ENCODE measurements at places on chromosomes 7 and 10.

GRCh38 chr7:129650056-129650758 is 38.7 kb downstream of the NRF1 start:
- no peak for DNase-seq

DNA sequence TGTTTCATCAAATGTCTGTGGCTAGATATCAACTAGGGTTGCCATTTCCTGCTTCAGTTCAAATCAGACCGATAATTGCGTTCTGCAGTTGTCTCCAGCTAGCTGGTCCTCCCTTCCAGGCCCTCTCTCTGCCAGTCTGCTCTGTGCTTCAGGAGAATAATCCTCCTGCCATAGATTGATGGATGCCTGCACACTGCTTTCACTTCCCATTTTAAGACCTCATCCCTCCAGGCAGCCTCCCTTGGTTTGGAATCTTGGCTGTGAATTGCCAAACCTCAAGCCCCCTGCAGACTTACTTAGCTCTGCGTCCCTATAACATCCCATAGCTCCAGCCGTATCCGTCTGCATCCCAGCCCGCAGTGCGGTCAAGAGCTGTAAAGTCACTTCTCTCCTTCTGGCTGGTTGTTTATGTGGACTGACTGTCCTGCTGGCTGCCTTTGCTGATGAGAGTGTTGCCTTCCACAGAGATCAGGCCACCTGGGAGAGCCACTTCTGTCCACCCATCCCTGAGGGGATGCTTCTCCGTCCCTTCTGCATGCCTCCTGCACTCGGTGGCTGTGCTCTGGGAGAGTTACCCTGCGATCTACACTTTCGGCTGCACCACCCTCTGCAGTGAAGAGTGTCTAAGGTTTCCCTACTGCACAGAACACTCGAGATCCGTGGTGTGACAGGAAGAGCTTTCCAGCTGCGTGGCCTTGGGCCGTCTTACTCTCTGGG is 22.4 kb upstream of the KLF6 start:
- DNase-seq = peak; percentile 59

GRCh38 chr7:75920431-75921161 is 5.6 kb downstream of the POR start:
- DNase-seq = no peak

DNA sequence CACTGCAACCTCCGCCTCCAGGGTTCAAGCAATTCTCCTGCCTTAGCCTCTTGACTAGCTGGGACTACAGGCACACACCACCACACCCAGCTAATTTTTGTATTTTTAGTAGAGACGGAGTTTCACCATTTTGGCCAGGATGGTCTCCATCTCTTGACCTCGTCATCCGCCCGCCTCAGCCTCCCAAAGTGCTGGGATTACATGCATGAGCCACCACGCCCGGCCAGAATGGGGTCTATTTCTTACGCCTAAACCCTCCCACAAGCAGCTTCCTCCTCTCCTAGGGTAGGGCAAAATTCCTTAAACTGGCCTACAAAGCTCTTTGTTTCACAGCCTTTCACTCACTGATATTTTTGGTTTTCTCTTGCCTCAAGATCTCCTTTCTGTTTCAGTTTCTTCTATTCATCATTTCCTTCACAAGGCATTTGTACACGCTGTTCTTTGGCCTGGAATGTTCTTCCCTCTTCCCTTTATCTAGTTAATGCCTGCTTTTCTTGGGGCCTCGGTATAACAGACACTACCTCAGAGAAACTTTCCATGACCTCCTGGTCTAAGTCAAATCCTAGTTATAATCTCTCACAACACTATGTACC is 6.7 kb downstream of the CPEB3 start:
- DNase-seq = no peak

DNA sequence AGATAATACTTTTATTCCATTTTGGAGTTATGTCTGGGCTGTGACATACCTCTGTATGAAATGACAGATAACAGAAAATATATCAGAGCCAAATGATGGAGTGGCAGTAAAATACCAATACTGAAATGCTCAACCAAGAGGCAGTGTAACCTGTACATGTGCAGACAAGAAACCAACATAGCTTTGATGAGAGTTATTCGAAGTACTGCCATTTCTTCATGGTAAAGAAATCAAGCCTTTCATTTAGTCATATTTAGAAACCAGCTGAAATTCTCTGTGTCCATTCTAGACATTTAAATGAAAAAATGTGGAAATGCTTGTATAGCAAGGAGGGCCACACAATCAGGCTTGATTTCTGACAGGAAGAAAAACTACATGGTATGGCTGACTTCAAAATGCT is 127.1 kb upstream of the PTPRZ1 start:
- DNase-seq = no peak

- DNase-seq = no peak
Measured at GRCh38 chr10:83522881-83523386, 616.4 kb upstream of the GHITM start.

- DNase-seq = no peak
Measured at GRCh38 chr10:102679596-102679995, 34.6 kb downstream of the ARL3 start.

GRCh38 chr10:96838529-96838928 is 6.4 kb downstream of the LCOR start:
- no peak for DNase-seq

DNA sequence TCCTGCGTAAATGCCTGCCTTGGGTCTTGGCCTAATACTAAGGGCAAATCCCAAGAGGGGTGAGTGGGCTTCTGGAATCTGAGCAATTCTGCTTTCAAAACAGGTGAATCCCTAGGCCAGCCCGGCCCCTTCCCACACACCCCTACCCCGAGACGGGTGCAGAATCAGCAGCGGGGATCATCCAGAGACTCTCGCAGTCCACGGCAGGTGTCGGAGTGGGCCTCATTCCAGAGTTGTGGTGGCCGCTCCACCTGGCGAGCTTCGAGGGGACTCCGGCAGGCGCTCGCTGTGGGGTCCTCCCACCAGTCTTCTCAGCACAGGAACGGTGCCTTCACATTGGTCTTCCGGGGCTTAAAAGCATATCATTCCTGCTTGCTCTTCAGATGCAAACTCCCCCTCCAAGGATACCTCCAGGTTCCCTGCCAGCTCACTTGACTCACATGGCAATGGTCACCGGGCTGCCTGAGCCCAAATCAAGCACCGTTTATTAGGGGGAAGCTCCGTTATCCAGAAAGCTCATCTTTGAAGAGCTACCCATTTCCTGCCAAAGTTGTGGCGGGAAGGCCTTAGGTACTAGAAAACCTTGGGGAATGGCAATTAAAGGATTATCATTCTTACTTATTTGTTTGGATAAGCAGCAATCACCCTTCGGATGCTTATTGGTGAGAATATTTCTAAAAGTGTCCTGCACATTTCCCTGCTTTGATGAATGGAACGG is 67.6 kb downstream of the PRKAG2 start:
- DNase-seq = no peak

- no peak for DNase-seq
Measured at GRCh38 chr7:70582927-70583895, 548.7 kb upstream of the GALNT17 start.

DNA sequence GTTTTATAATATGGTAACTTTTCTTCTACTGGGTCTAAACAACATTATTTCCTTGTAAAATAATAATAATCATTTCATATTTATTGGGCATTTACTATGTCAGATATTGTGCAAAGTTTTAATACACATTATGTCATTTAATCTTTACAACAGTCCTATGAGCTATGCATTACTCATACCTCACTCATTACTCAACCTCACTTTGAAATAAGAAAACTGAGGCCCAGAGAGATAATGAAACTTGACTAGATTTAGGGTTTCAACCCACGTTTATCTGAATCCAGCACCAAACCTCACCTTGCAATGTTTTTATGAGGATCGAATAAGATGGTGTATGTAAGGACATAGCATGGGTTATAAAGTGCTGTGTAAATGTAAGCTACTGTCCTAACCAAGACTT is 153.2 kb upstream of the SLC13A1 start:
- no peak for DNase-seq

DNA sequence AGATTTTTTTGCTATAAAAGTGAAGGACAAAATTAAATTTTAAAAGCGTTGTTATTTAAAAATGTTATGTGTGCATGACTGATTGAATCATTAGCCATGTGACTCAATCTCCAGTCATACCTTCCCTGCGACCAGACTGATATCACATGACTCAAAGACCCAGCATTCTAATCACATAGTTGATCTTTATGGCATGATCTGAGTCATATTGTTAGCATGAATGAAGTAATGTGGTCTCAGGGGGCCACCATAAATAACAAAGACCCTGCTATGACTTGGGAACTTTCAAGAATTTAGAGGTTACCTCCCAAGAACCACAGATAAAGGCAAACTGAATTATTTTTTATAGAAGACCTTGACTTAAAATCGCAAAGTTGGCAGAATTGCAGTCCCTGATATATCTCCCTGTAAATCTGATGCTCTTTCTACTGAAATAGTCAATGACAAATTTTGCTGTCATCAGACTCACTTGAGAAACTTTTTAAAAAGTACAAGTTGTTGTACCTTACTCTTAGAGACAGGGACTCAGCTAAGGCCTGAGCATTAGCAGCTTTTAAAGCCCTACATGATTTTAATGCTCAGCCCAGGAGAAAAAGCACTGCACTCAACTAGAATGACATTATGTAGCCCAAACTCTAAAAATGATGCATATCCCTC is 717.3 kb downstream of the XPNPEP1 start:
- DNase-seq = peak; percentile 64

- DNase-seq = no peak
Measured at GRCh38 chr7:130410868-130411541, 29.8 kb downstream of the CEP41 start.

DNA sequence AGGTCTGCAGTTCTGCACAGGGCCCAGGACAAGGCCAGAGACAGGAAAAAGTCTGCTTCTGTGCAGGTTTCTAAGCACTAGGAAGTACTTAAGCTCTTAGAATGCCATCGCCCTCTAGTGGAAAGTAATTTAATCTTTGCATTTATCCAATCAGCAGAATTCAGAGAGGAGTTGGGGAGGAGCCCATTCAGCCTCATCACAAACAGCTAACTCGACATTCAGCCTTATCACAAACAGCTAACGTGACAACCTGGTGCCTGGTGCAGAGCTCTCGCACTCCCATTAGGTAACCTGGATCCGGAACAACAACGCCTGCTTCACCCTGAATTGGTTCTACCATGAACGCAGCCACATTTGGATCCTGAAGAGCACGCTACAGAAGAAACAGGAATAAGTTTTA is 15.2 kb downstream of the OAT start:
- peak; percentile 67 for DNase-seq

- DNase-seq = no peak
Measured at GRCh38 chr10:130934293-130935127, 377.0 kb downstream of the TCERG1L start.

DNA sequence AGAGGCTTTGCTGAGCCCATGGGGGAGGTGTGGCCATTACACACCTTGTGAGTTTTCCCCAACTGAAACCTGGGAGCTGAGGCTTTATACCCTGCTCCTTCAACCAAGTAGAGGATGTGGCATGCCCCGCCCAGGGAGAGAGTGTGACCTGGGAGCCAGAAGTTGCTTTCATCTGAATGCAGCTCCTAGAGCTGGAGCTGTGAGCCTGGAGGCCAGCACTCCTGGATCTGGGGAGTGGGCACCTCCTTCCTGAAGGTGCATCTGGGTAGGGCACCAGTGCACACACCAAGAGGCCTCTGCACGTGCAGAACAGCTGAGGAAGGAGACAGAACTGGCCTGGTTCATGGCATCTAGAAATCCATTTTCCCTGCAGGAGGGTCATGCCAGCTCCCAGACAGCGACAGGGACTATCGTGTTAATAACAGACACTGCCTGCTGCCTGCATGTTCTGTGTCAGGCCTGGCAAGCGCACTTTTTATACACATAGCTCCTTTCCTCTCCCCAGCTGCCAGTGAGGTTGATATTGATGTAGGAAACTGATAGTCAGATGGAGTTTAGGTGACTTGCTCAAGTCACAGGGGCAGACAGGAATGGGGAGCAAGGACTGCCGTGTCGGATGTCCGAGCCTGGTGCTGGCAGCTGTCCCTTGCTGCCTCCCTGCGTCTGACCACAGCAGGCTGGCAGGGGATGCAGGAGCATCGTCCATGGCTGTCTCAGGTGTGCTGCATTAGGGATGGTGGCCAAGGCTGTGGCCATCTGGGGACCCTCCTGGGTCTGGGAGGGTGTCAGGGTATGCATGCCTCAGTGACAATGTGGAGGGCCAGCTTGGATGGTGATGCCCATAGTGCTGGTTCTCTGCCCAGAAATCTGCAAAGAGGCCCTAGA is 189.9 kb upstream of the CXCL12 start:
- DNase-seq = no peak

DNA sequence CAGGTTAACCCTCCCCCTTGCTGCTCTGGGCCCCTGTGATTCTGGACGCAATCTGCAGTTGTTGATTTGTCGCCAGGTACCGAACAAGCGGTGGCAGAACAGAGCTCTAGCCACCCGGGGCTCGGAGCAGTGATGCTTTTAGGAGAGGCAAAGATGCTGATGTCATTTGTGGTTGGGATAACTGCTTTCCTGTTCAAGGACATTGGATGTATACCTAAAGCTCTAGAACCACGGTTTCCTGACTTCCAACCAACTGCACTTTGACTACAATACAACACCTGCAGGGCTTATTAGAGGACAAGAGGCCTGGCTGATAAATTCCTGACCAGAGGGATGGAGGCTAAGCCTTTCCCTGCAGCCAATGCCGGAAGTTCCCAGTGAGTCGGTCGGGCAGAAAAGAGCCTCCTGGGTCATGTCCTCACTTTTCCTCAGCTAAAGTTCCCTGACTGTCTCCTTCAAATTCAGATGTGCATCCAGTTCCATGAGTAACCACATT is 6.5 kb upstream of the RBM20 start:
- DNase-seq = no peak

- DNase-seq = no peak
Measured at GRCh38 chr7:39355664-39356063, 210.5 kb upstream of the YAE1 start.

DNA sequence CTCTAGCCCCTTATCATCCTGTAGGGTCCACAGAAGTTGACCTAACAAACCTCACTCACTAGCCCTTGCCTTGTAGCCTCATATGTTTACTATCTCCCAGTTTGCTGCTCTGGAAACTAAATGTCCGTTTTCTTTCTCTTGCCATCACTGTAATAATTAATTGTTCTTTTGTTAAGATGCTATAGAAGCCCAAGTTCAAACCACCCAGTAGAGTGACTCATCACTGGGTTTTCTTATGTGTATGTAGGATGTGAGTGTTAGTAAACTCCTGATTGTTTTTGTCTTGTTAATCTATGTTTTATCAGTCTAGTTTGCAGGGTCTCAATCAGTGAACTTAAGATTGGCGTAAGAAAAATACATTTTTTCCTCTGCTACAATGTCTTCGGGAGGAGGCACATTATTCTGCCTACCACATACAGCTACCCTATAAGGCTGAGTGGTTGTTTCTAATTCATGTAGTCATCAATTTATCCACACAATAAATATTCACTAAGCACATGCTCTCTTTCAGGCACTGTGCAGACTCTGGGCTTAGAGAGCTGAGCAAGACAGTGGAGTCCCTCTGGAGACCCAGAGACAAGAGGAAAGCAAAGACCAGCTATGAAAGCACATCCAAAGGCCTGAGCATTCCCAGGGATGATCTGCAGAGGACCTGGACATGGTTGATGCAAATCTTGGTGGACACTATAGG is 474.1 kb upstream of the AKR1E2 start:
- DNase-seq = peak; percentile 63

DNA sequence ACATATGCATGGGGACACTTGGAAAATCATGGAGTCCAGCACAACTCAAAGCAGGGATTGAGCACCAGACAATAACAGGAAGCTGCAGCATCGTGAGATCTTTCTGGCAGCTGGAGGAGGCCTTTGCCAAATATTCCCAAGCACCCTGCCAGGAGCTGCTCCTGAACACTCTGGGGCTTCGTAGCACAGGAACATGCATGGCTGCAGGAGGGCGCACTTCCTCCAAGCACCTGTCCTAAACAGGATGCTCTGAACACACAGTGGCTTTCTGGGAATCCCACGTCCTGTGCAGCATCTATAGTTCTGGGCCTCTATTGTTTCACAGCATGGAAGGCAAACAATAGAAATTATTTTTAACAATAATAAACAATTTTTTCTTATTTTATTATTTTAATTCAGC is 4.1 kb downstream of the ABLIM1 start:
- no peak for DNase-seq
